ENCODE measurements at places on chromosomes 3 and 15.

DNA sequence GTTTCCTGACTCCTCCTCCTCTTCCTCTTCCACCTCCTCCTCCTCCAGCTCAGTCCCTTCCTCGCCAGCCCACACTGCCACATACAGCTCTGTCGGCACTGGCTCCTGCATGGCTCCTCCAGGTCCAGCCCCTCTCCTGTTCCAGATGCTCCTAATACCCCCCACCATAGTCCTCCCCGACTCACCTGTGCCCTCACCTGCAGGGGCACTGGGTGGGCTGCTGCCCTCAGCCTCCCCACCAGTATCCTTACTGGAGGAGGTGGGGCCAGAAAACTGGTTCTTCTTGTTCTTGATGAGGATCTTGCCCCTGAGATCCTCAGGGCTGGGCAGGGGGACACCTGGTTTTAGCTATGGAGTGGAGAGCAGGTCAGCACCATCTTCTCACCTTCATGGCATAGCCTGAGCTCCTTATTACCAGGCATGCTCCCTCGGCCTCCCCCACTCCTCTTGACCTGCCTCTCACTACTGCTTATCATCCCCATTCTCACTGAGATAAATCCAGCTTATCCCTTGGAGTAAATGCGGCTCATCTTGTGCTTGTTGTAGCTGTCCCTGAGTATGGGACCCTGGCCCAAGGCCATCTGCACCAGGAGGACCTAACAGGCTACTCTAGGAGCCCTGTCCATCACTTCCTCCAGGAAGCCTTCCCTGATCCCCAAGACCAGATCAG, 11.0 kb downstream of the PLCB2 start:
- no peak for DNase-seq

DNA sequence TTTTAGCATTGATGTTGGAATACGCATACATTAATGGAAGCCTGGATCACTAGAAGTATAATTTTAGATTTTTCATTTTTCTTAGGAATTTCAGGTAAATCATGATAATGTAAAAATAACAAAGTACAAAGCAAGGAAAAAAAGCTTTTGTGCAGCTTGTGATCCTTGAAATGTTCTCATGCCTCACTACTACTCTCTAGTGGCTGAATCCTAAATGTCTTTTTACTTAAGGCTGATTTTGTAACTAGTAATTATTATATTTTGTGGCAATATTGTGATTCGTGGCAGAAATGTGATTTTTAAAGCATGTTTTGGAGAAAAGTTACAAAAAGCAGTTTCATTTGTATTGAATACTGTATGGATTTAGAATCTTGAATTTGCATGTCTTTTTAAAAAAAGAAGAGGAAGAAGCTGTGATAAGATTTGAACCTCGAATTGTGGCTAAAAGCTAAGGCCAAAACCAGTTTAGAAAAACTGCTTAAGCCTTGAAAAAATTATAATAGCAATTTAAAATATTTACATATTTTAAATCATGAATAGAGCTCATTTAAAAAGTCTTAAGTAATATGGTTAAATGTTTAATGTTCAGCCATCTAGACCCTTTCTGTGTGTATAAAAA, 39.0 kb downstream of the U2SURP start:
- no peak for DNase-seq

DNA sequence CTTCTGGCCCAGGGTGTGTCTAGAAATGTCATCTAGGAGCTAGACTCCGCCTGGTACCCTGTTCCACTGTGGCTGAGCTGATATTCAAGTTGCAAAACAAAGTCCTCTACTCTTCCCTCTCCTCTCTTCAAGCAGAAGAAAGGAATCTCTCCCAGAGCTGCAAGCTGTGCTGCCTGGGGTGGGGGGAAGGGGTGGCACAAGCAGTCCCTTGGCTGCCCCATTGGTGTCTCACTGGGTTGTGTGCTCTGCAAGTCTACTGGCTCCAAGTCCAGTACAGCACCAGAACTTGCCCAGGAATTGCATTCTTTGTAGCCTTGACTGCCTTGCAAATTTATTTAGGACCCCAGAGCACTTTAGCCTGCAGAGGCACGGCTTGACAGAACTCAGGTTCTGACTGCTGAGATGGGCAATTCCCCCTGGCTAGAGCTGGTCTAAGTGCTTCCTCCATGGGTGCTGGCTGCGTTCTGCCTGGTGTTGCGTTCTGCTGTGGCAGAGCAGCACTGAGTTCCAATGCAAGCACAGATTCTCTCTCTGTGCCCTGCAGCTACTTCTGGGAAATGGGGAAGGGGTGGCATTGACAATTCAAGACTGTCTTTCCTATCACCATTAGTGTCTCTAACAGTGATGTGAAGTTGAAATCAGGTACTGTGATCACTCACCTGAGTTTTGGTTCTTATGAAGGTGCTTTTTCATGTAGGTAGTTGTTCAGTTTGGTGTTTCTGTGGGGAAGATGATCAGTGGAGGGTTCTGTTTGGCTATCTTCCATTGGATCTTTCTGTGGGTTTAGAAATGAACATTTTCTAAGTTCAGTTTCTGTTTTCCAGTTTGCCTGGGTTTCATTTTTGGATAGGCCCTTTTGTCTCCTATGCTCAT, 39.5 kb downstream of the OXSR1 start:
- DNase-seq = no peak

- no peak for DNase-seq
Measured at GRCh38 chr15:68782589-68783161, 38.0 kb downstream of the ANP32A start.

DNA sequence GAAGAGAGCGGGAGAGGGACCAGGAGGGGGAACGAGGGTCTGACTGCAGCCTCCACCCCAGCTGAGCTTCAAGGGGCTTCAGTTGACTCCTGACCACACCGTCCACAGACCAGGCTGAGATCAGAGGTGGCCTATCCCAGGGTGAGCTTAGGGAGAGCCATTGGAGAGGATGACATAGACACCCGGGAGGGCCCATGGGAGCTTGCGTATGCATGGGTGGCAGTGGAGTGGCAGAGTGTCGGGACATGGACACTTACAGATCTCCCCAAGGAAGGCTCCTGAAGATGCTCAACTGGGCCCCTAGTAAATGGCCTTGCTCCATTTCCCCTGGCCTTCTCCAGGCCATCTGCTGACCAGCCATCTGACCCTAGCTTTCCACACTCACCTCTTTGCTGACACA, 12.6 kb upstream of the ALAS1 start:
- no peak for DNase-seq

DNA sequence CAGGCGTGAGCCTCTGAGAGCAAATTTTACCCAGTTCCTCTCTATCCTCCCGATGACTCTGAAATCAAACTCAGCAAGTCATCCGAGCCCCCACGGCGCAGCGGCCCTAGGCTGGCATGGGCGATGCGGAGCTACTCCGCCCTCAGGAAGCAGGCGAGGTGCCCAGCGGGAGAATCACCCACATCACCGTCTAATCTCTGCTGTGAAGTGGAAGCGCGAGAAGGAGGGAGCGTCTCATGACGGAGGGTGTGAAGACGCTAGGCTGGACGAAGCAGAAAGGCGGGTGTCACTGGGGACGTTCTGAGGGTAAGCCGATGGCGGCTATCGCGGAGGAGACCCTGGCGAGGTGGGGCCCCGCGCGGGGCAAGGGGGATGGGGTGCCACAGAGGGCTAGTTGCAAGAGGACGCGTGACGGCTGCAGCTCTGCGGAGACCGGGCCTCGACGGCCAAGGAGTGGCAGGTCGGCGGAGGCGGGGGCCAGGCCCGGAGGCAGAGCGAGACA, 9.1 kb upstream of the GNAI2 start:
- peak; percentile 84 for DNase-seq

GRCh38 chr3:182628531-182628930, 164.8 kb upstream of the ATP11B start:
- DNase-seq = no peak

DNA sequence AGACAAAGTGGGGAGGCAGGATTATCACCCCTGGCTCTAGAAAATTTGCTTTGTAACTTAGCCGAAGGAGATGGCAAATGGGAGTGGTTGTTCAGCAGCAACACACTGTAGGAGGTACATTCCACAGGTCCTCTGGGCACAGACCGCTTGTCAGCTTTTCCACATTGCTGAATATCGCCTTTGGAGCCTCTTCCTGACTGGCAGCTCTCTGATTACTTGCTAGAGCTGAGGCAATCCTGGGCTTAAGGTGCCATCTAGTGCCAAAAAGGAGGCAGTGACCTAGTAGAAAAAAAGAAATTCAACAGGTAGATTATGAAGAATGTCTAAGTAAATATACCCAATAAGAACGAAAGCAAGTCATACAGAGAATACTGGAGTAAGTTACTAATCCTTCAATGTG, 13.1 kb upstream of the SCN5A start:
- no peak for DNase-seq

GRCh38 chr3:19256313-19256712, 108.0 kb downstream of the KCNH8 start:
- no peak for DNase-seq

DNA sequence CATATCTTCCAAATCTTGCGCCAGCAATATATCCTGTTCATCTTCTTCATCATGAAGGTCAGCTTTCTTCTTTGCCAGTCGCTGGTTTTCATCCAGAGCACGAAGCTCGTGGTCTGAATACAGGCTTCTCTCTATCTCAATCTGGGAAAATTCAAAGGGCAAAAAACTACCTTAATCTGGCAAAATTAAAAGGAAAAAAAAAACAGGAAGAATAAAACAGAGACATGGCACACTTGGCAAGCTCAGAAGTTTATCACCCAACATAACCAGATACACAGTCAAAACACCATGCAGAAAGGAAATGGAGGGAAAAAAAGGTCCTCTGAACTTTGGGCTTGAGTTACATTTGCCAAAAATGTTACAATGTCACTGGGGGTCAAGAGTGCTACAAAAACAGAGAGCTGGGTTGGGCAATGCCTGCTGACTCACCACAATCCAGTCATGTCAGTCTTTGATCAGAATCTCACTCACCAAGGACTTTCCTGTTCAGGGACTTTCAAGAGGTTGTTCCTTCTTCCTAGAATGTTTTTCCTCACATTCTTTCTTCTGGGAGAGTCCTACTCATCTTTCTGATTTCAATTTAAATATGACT, 1.5 kb downstream of the MRPL46 start:
- no peak for DNase-seq

DNA sequence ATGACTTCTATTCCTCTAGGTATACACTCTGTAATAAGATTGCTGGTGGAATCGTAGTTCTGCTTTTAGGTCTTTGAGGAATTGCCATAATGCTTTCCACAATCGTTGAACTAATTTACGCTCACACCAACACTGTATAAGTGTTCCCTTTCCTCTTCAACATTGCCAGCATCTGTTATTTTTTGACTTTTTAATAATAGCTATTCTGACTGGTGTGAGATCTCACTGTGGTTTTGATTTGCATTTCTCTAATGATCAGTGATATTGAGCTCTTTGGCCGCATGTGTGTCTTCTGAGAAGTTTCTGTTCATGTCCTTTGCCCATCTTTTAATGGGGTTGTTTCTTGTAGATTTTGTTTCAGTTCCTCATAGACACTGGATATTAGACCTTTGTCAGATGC, 12.8 kb downstream of the NXPE3 start:
- DNase-seq = no peak

DNA sequence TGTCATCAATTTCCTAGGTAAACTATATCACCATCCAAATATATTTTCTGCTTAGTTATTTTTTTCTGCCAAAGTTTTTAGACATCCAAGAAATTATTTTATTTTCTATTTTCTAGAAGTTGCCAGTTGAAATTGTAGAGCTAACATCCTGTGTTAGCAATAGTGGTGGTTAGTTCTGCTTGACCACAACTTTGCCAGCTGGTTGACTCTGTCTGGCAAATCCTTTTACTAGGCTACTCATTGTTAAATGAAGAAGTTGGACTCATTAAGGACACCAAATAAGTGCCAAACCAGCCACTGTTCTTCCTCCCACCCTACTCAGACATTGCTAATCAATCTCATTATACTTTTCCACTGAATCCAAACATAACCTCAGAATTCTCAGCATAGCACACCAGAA, 15.4 kb upstream of the CRBN start:
- no peak for DNase-seq

DNA sequence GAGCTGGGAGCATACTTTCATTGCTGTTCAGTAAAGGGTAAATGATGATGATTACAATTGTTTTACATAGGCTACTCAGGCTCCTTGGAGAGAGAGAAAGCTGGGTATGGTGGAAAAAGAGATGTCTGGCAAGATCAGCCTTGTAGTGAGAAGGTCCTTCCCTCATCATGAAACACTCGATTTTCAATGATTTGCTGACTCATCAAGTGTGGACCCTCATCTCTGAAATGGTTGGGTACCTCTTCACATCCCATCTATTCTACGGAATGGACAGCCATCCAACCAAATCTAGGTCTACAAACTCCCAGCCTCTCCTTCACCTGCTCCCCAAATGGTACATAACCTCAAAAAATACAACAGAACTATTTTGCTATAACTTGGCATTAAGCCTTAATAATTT, 370.5 kb upstream of the WNT5A start:
- no peak for DNase-seq

- DNase-seq = no peak
Measured at GRCh38 chr3:156630773-156631093, 43.7 kb upstream of the TIPARP start.

GRCh38 chr3:171459942-171460724, at the start of gene TNIK:
Gene TNIK (minus strand): TSS chr3:171460405. CDS start chr3:171460063, 342 bp downstream.
- DNase-seq = peak; percentile 86

DNA sequence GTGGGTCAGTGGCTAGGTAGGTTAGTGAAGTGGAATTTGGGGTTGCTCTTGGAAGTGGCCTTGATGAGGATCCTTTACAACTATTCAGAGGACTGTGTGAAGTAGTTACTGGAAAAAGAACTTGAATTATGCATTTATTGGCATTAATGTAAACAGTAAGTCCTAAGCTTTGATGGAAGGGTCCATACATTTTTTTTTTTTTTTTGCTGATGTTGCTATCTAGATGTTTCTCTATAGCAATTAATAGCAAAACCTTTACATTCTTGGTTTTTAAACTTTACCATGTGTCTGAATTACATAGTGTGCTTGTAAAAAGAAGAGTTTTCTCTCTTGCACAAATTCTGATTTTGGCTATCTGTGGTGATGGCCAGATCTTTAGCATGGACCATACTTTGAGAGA, 9.5 kb downstream of the ZNF621 start:
- no peak for DNase-seq

GRCh38 chr3:42019144-42019952, 57.4 kb upstream of the ULK4 start:
- DNase-seq = no peak

- peak; percentile 62 for DNase-seq
Measured at GRCh38 chr15:95556866-95557225, 773.7 kb upstream of the NR2F2 start.

Measured in right kidney (tissue), 9 donors.